ENCODE measurements at places on chromosomes 1 and 21. TPM values are rescaled to one million over a fixed set of nuclear protein-coding genes. Genes with fewer than 3 reads are reported as not detected.

Gene LRIF1
- total RNA-seq: 18.5 TPM

Gene SLC22A15
- total RNA-seq: 13.1 TPM

Gene CYP4B1
- not detected for total RNA-seq

Gene POU3F1
- 5.9 TPM for total RNA-seq
